ENCODE measurements at places on chromosomes 5 and 9.

- DNase-seq, result no peak
Observed at GRCh38 chr5:172691886-172692285, 50.8 kb downstream of the NEURL1B start.

DNA sequence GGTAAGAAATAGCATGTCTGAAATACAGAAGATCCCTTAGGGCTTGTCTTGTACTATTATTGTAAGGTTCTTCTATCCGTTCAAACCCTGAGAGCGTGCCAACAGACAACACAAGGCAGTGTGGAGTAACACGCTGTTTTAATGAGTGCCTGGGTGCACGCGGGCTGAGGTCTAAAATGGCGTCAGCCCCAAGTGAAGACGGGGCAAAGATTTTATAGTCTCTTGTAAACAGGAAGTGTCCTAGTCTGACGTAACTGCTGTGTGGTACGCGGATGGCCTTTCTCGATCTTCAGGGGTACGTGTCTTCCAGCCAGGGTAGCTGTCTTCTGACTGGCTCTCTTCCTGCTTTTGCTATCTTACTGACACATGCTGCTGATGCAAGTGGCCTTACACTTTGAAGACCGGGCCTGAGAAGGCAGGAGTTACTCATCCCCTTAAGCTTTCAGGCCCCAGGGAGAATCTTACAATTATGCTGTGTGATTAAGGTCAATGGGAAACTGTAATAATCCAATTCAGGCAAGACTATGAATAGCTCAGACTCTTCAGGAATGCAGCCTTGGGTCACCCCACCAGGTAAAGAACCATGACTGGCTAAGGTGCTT is 1812.0 kb upstream of the CDH9 start:
- DNase-seq, result no peak

DNA sequence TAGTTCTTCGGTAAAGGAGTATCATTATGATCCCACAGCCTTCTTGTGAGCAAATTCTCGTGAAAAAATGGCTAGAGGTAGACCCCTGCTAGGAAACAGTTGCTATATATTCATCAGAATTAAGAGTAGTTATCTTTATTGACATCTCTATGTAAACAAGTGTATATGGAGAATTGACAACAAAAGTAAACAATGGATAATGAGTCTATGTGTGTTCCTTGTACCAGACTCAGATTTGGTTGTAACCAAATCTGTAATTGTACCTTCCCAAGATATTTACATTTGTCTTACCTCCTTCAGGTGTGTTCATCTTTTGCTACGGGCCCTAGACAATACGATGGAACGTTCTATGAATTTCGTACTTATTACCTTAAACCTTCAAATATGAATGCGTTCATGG is 2.1 kb downstream of the NIPSNAP3B start:
- DNase-seq, result no peak

- DNase-seq, result no peak
Observed at GRCh38 chr5:68167195-68167651, 48.3 kb upstream of the PIK3R1 start.

DNA sequence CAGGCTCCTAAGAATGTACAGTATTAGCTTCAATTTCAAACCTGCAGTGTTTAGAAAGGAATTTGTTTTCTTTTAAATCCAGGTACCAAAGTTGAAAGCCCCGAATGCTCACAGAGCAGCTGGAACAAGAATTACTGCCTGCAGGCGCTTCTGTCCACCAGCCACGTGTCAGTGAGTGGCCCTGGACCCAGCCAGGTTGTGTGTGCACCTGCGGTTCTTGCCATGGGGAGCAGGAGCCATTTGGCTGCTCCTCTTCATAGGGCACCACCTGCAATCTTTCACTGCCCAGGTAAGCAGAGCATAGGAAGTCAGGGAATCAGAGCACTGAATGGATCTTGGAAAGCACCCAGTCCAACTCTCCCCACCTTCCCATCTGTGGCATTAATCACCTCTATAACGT is 79.5 kb upstream of the PIP5K1B start:
- no peak for DNase-seq

DNA sequence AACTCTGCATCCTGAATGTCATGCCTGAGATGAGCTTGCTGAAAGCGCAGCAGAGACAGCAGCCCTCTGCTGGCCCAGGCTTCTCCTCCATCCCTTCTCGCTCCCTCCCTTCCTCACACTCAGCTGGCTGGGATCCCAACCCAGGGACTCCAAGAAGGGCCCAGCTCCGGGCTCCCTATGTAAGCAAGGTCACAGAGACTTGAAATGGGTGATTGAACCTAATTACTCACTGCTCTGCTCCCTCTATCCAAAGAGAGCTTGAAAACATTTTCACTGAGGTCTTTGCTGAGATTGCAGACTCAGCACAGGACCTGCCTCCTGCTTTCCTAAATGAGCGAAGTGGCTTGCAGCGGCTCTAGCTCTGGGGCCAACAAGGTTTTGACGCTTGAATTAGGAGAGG is 42.8 kb downstream of the RAPGEF1 start:
- DNase-seq, result no peak

DNA sequence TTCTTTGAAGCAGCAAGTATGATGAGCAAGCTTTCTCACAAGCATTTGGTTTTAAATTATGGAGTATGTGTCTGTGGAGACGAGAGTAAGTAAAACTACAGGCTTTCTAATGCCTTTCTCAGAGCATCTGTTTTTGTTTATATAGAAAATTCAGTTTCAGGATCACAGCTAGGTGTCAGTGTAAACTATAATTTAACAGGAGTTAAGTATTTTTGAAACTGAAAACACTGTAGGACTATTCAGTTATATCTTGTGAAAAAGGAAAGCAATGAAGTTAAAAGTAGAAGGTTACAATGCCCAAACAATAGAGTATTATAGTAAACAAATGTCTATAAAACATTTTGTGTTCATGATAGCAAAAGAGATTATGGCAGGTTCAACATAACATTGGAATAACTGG is 88.6 kb downstream of the JAK2 start:
- no peak for DNase-seq

- no peak for DNase-seq
Observed at GRCh38 chr5:127863161-127863560, 160.0 kb downstream of the CCDC192 start.

- no peak for DNase-seq
Observed at GRCh38 chr9:4661611-4662010, 483 bp upstream of the PLPP6 start.

GRCh38 chr5:32331217-32331934 is 18.6 kb upstream of the MTMR12 start:
- DNase-seq, result no peak

- no peak for DNase-seq
Observed at GRCh38 chr5:78568676-78569075, 79.9 kb downstream of the LHFPL2 start.

GRCh38 chr5:91373006-91373405 is 10.1 kb downstream of the ARRDC3 start:
- no peak for DNase-seq

DNA sequence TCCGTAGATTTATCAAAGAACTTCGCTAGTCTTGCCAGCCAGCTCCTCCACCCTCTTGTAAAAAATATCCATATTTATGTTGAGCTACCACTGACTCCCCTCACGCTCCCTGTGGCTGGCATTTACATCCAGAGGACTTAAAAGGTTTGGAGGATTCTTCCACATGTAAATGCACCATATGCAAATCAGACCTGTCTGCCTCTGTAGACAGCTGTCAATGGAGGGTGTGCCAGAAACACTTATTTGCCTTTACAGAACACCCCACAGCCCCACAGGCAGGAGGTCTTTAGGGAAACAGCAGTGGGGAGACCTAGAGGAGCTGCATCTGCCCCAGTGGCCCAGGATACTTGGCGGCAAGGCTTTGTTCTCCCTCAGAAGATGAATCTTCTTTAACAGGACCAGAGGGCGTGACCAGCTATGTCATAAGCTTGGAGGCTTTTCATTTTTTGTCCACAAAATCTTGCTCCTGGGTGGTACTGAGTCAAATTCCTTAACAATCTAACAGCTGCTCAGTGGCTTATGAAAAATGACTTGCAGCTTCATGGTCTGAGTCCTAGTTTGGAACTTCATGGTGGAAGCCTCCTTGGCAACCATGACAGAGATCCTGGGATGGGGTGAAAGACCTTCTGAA is 535.8 kb downstream of the EBF1 start:
- no peak for DNase-seq

GRCh38 chr5:157993201-157993600 is 134.3 kb upstream of the CLINT1 start:
- no peak for DNase-seq

DNA sequence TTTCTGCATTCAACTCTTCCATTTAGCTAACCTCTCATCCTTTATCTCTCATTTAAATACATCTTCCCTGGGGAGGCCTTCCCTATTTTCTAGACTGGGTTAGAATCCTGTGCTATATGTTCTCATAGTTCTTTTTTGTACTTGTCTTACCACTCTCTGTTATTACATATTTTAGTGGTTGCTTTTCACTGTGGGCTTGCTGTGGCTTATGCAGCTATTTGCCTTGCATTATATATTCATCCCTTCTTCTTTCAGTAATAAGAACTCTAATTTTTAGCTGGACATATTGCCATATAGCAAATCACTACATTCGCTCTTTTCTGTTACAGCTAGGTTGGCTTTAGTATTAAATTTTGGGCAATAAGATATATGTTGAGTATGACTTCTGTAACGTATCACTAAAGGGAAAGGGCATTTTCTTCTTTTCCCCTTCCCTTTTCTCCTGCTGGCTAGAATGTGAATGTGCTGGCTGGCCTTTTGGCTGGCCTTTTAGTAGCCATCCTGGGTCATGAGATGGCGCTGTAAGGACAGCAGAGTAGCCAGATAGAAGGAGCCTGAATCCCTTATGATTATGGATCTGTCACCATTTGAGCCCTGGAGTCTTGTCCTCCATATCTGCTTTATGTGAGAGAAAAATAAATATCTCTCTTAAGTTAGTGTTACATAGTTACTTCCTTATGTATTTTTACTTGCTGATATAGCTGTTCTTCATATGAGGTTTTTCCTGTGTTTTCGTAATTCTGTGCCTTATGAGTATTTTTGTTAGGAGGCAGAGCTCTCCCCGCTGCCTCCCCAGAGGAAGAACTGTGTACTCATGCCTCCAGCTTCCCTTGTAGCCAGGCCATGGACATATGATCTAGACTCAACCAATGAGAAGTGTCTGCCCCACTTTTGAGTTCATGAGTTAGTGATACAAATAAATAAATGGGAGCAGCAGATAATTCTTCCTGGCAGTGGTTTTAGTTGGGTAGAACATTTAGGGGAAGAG is 65.8 kb downstream of the NDUFAF2 start:
- no peak for DNase-seq

- no peak for DNase-seq
Observed at GRCh38 chr5:92581249-92581648, 999.8 kb downstream of the NR2F1-AS1 start.

DNA sequence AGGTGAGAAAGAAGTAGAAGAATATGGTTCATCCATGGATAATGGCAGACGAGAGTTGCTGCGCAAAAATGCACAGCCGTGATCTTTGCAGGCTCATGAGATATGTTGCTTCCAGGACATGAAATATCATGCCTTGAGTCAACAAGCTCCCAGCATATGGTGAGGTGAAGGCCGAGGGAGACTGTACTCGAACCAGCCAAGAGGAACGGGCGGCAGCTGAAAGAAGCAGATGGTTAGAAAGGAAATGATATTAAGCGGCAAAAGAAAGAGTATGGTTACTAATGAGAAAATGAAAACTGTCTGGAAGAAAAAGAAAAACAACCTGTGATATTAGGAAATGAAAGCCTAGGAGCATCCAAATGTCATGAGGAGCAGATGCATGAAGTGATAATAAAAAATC is 344.7 kb upstream of the DAP start:
- no peak for DNase-seq

GRCh38 chr5:79243224-79243623 is 7.3 kb downstream of the JMY start:
- DNase-seq, result no peak

GRCh38 chr9:126304207-126304970 is 22.2 kb upstream of the MVB12B start:
- DNase-seq, result no peak

- no peak for DNase-seq
Observed at GRCh38 chr5:116363780-116364179, 210.8 kb downstream of the SEMA6A start.

DNA sequence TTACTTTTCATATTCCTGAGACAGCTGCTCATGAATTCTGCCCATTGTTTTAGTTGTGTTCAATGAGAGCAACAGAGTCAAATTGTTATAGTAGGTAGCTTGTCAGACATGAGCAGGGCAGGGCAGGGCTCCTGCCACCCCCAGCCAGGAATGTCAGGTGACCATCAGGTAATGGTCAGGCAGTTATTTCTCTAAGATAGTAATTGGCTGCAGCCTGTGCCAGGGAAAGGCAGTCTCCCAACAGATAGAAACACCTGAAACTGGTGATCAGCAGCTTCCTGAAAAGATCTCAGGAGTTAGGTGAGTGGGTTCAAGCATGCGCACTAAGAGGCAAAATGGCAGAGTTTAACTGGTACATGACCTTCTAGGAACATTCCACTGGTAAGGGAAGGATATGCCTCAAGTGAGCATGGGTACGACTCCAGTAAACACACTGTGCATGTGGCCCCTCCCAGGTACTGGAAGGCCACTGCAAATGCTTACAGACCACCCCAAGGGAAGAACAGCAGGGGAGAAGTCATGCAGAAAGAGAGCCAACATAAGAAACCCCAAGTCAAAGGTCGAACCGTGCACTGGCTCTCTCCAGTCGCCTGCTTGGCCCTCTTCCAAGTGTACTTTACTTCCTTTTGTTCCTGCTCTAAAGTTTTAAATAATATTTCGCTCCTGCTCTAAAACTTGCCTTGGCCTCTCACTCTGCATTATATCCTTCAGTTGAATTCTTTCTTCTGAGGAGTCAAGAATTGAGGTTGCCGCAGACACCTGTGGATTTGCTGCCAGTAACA is 25.1 kb downstream of the CARTPT start:
- DNase-seq, result no peak

DNA sequence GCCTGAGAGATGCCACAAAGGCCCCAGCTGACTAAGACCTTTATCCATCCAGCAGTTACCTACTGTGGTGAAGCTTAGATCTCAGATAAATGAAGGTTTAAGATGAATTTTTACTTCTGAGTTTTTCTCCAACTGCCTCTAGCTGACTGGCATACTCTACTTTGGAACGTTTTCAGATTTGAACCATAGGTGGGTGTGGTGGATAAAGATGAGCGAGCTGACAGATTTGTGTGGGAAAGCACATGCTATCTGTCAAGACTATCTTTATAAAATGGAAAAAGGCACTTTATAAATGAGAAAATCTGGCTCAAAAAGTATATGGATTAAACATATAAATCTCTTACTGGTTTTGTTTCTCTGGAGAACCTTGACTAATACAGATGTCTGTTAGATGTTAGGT is 160.8 kb downstream of the MCTP1 start:
- no peak for DNase-seq

DNA sequence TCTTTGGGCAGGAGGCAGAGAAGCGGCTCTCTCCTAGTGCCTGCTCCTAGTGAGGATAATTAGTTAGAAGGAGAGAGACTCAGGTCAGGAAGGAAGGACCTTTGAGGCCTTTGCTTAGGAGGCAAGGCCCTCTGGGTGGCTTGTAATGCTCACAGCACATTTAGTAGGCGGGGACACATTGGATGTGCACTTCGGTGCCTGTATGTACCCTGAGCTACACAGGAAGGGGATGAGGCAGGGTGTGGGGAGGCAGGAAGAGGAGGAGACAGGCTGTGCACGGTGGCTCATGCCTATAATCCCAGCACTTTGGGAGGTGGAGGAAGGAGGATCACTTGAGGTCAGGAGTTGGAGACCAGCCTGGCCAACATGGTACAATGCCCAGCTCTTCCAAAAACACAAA is 7.2 kb upstream of the LCN2 start:
- DNase-seq, result no peak

- DNase-seq, result no peak
Observed at GRCh38 chr5:82425591-82425990, 147.4 kb upstream of the RPS23 start.

Data from activated CD8-positive, alpha-beta memory T cell treated with anti-CD3 and anti-CD28 coated beads for 1 hour (primary cell).